Ammon's horn (tissue), 1 donor: ENCODE measurements at places on chromosomes 5 and 9.

GRCh38 chr9:98795970-98796363, 388 bp downstream of the ANKS6 start:
- DNase-seq: no peak

DNA sequence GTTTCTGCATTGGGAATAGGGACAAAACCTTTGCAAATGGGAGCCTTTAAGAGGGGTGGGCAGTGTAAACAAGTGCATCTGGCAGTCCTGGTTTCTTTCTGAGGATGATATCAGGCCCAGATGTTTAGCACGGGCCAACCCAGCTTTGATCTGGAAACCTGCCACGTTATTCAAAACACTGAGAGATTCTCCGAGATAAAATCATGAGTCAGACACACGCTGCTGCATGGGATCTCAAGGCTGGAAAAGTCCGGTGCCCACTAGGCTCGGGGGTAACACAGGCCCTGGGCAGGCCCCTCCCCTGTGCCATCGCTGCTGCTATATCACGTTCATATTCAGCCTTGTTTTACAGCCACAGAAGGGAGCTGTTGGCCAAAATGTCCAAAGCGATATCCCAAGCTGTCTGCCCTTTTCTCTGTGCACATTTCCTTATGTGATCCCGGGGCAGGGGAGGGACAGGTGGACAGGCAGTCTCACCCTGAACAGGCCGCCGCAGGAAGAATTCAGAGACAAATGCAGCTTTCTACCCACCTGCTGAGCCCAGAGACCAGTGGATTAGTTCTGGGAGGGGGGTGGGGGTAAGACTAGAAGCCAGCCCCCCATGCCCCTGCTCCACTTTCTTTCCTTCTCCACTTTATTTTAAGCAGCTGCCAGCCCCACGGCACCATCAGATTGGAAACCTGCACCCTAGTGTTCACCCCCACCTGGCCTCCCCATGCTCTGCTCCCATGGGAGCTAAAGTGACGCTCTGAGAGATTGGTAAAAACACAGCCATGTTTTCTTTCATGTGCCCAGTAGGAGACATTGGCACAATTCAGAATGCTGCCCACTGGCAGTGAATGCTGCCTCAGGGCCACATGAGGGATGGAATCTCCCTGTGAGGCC, 63.1 kb downstream of the TMOD1 start:
- DNase-seq: peak; percentile 46

- no peak for DNase-seq
These were observed 56.1 kb downstream of the WDR70 start for GRCh38 chr5:37435261-37435660.

- no peak for DNase-seq
These were observed 84.8 kb downstream of the PDE6A start for GRCh38 chr5:149859746-149860145.

DNA sequence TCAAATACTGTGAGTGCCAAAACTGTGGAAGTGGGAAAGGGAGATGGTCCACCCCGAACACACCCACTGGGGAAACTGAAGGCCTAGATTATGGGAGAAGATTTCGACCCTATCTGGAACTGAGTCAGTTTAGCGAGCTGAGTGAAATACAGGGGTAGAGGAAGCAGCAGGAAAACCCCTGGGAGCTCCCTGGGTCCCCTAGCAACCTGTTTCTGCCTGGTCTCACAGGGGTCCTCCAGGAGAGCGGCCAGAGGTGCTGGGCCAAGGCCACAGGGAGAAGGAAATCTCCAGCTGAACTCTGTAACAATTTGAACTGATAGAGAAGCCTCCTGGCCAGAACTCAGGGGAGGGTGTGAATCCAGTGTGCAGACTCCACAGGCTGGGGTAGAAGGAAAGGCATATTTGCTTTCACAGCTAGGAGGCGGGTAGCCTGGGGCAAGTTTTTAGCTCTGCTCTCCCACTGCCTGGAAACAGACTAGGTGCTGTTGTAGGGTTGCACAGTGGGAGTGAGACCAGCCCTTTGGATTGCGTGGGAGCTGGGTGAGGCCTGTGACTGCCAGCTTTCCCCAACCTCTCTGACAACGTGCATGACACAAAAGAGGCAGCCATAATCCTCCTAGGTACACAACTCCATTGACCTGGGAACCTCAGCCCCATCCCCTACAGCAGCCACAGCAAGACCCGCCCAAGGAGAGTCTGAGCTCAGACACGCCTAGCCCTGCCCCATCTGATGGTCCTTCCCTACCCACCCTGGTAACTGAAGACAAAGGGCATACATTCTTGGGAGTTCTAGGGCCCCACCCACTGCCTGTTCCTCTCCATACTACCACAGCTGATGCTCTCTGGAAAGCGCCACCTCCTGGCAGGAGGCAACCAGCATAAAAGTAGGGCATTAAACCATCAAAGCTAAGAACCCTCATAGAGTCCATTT, 78.8 kb upstream of the GPBP1 start:
- DNase-seq: no peak

DNA sequence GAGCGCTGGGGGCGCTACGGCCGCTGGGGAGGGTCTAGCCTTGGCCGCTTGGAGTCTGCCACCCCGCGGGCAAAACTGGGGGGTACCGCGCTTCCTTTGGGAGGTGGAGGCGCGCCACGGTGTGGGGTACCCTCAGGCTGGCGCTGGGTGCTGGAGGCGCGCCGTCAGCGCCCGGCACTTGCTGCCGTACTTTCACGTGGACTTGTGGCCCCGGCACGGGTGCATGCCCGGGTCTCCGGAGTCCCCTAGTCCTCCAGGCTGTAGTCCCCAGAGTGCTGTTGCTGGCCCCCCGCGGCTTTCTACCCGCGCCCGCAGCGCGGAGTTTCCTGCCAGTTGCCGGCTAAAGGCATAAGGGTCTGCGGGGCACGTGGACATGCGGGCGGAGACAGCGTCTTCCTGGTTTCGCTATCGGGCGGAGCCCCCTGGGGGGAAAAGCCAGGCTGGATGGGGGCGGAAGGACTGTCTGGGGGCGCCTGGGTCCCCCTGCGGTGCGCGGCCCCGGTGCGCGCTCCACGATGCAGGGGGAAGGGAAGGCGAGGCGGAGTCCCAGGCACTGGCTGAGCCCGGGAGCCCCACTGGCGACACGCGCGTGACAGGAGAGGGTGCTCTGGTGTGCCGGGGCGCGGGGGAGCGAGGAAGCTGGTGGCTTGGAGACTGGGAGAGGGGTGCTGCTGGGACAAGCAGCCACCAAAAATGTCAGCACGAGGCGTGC, 666 bp downstream of the PPARGC1B start:
- DNase-seq: peak; percentile 43

GRCh38 chr5:147398860-147399259, 111.0 kb downstream of the DPYSL3 start:
- no peak for DNase-seq

GRCh38 chr9:28927691-28928090, 1354.4 kb upstream of the C9orf72 start:
- no peak for DNase-seq

DNA sequence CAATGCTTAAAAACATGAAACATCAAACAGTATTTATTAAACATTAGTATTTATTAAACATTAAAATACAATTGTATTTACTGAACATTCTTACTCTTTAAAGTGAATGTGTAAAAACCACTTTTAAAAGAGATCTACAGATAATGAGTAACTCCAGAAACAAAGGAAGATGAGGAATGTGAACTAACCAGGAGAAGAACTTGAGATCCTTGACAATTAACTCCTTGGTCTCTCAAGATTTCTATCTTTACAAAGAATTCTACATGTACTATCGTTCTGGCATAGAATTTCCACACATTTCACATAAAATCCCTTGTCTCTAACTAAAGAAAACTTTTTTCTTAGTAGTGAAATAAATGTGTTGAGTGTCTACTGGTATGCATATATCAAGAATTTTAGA, 28.7 kb upstream of the IFNE start:
- DNase-seq: no peak

GRCh38 chr5:150013931-150014330, 13.4 kb downstream of the HMGXB3 start:
- no peak for DNase-seq

DNA sequence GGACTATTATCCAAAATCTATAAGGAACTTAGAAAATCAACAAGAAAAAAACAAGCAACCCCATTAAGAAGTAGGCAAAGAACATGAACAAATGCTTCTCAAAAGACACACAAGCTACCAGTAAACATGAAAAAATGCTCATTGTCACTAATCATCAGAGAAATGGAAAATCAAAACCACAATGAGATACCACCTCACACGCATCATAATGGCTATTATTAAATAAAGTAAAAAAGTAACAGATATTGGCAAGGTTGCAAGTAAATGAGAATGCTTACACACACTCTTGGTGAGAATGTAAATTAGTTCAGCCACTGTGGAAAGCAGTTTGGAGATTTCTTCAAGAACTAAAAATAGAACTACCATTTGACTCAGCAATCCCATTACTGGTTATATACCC, 167.0 kb upstream of the DMRTA1 start:
- no peak for DNase-seq

- no peak for DNase-seq
These were observed 78.8 kb downstream of the ADAMTS2 start for GRCh38 chr5:179266291-179267070.

- no peak for DNase-seq
These were observed 6.5 kb downstream of the GAS1 start for GRCh38 chr9:86940774-86941173.

- no peak for DNase-seq
These were observed 279.6 kb downstream of the ARRDC3 start for GRCh38 chr5:91103353-91104061.

DNA sequence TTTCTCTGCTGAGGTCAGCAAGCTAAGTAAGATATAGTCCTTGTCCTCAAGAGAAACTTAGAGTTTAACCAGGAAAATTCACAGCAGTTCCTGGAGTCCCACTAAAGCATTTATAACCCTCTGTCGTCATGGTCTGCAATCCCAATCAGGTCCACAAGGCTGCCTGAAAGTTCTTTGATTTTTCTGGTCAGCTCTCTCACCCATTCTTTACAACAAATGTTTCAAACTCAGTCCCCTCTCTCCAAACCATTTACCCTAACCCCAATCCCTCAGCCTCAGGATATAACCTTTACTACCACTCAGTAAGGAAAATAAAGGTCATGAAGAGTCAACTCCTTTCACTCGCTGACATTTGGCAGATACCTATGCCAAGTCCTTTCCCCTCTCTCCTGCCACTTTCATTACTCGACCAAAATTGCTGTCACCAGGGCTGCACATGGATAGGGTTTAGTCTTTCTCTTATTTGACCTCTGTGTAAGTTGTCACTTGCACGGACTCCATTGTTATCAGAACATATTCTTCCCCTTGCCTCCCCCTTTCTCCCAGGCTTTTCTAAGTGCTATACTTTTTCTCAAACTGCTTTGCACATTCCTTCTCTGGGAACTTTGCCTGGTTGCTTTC, 936.6 kb downstream of the NR2F1-AS1 start:
- no peak for DNase-seq

DNA sequence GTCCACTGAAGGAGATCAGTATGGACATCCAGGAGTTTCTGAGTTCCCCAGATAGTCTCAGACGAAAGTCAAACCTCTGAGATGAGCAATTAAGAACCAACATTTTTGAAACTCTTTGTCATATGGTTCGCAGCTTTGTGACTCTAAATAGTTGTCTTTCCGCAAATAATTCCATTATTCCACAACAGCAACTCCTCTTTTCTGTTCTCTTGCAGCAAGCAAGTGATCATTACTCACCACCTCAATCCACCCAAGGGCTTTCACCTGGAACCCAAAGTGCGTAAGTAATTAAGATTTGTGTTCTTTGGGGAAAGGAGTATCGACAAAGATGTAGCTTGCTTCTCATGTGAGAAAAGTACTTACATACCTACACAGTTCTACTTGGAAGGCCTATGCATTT, 15.6 kb downstream of the MTX3 start:
- no peak for DNase-seq

GRCh38 chr9:87138128-87139040, 191.1 kb upstream of the GAS1 start:
- no peak for DNase-seq

GRCh38 chr5:160356550-160357347, 13.7 kb downstream of the C1QTNF2 start:
- DNase-seq: no peak

- DNase-seq: no peak
These were observed 398.0 kb downstream of the PSAT1 start for GRCh38 chr9:78694974-78695373.

GRCh38 chr5:137217599-137218200, 281.4 kb downstream of the SPOCK1 start:
- DNase-seq: no peak

DNA sequence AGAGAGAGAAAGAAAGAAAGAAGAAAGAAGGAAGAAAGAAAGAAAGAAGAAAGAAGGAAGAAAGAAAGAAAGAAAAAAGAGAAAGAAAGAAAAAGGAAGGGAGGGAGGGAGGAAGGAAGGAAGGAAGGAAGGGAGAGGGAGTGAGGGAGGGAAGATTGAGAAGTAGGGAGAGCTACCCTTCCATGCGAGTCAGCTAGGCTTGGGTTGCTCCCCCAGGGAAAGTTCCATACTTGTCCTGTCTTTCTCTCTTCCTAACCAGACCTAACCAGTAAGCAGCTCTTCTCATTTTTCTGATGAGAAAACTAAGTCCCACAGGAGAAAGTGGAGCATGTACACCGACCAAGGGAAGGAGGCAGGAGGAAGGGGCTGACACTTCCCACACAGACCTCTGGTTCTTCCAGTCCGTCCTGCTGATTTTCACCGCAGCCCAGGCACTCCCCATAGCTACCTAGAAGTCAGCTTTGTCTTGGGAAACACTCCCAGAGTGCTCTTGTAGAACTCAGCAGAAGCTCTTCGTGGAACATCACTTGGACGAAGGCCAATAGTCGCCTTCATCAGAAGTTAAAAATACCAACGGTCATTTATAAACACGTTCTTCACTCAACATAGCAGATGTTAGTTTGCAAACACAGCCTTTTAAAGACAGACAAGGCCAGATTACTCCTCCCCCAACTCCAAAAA, 29.0 kb upstream of the ENTREP1 start:
- DNase-seq: no peak

DNA sequence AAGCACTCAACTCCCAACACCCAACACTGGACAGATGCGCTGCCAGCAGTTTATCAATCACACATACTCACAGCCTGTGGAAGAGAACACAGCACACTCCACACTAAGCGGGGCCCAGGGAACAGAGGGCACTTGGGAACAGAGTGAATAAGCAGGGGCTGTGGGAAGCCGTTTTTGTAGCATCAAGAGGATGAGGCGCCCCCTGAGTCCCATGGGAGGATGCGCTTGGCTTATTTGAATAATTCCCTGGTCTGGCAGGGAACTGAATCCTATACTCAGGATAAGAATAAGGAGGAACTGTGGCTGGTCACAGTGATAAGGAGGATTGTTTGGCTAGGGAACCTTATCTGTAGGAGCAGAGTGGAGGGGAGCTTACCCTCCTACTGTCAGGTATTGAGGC, 96.1 kb upstream of the DNAH5 start:
- DNase-seq: no peak

DNA sequence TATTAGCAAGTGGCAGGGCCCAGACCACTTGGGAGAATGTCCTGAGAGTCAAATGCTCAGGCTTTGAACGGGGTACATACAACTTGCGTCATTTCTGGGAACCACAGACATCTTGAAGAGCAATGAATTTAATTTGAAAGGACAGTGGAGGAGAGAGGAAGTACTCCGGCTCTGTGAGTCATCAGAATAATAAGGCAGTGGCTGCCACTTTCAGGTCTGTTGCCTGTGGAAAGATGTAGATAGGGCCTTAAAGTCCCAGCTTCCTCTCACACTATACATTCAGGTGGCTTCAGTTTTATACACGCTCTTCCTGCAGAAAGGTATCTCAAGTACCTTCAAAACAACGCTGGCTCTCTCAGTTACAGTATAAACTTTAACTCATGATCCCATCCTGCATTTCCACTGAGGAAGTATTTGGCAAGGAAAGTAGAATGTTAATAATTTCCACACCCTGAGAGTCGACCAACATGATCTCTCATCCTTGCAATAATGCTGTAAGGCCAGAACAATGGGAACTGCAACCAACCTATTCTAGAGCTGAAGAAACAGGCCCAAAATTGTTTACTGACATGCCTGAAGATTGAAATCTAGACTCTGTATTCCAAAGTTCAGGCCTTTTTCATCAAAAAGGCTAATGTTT, 6.8 kb upstream of the PRUNE2 start:
- DNase-seq: no peak
